ENCODE measurements at places on chromosomes 7 and 10.

DNA sequence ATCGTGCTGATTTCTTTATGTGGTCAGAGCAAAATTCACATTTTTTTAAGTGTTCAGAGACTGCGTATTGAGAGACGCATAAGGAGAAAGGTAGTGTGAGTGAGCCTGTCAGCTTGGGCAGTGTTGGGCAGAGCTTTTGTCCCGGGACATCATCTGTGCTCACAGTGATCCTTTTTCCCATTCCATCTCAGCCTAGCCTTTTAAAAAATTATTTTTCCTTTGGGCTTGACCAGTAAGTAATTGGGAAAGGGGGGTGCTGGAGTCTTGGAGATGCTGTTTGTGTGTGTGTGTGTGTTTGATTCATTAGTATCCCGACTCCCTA, 1.5 kb downstream of the NRF1 start:
- no peak for DNase-seq

DNA sequence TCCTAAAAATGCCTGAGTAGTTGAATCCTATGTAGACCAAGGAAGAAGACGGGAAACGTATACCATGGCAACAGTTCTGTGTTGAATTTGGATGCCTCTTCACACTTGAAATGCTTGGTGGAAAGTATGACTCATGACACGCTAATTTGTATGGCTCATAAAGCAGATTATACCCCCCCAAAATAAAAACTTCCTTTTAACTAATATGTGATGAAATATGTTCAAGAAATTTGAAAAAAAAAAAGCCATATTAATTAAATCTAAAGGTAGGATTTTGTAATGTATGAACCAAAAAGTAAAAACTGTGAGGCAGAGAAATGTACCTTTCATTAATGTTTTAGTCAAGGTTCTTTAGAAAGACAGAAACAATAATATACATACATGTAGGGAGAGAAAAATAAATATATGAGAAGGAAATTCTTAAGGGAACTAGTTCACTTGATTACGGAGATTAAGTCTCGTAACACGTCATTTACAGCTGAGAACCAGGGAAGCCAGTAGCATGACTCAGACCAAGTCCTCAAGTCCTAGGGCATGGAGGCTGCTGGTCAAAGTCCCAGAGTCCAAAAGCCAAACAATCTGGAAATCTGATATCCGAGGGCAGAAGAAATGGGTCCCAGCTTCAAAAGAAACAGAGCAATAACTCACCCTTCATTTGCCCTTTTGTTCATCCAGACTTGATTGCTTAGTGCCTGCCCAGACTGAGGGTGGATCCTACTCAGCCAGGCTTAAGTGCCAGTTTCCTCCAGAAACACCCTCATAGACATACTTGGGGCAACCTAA, 485.1 kb downstream of the SEMA3D start:
- peak; percentile 53 for DNase-seq

DNA sequence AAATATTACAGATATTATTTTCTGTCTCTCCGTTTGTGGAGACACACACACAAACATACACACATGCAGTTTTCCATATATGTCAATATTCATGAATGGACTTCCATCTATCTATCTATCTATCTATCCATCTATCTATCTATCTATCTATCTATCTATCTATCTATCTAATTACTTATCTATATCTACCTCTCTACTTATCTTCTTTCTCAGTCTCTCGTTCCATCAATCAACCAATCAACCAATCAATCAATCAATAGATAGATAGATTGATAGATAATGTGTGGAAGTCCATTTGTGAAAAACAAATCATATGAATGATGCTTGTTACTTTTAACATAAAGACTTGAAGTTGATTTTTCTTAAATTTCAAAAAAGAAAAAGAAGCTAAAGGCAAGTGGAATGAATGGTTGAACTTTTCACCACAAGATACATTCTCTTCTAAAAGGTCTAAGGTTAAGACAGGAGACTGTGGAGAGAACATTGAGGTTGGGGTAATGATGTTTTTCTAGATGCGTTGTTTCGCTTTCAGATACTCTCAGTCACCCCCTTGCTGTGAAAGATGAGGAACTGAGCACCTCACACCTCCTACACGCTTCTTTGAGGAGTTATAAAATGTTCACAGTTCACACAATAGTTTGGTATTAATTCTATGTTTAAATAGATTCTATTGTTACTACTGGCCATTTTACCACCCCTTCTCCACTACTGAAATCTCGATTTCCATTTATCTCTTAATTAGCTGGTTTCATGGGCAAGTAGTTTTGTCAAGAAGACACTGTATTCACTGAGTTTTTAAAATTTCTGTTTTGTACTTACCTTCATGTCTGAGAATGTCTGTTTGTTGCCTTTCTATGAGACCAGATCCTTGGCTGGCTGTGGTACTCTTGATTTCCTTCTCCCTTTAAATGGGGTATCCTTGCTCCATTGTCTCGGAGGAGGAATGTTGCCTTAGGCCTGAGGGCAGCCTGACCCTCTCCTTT, 114.1 kb downstream of the EMX2 start:
- no peak for DNase-seq

GRCh38 chr10:24237801-24238395, 29.0 kb downstream of the KIAA1217 start:
- no peak for DNase-seq

- no peak for DNase-seq
Observed at GRCh38 chr7:132430041-132430855, 146.0 kb downstream of the PLXNA4 start.

GRCh38 chr7:80601999-80602398, 36.4 kb upstream of the CD36 start:
- DNase-seq, result no peak

- no peak for DNase-seq
Observed at GRCh38 chr10:51092402-51092801, 18.1 kb downstream of the PRKG1 start.

GRCh38 chr7:39306016-39306570, 260.1 kb upstream of the YAE1 start:
- peak; percentile 67 for DNase-seq

GRCh38 chr10:112803961-112804401, 146.1 kb upstream of the TCF7L2 start:
- DNase-seq, result no peak

DNA sequence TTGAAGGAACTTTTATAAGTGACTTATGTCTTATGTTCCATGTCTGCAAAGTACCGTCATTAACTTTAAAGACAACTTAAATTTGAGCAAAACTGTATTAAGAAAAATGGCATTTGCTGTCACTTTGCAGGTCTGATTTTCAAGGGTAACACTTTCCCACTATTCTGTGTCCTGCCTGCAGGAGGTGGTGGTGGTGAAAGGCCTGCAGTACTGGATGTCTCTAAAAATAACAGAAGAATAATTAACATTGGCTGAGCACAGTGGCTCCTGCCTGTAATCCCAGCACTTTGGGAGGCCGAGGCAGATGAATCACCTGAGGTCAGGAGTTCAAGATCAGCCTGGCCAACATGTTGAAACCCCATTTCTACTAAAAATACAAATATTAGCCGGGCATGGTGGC, 13.2 kb upstream of the PTER start:
- DNase-seq, result no peak

- DNase-seq, result peak; percentile 57
Observed at GRCh38 chr7:106166651-106167342, 54.7 kb upstream of the SYPL1 start.

DNA sequence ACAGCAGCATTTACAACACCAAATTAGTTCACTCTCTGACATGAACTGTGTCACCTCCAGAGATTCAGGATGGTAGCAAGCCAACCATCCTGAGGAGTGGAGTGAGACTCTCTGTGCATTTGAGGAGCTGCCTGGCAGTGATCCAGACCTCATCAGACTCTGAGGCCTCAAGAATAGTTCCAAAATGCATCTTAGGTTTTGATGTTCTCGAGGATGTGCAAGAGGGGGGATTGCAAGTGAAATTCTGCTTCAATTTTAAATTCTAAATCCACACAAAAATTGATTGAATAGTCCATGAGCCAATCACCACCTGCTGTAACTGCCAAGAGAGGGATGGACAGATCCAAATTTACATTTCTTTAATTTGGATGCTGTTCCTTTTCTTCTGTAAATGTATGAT, 49.7 kb downstream of the SLK start:
- DNase-seq, result no peak

DNA sequence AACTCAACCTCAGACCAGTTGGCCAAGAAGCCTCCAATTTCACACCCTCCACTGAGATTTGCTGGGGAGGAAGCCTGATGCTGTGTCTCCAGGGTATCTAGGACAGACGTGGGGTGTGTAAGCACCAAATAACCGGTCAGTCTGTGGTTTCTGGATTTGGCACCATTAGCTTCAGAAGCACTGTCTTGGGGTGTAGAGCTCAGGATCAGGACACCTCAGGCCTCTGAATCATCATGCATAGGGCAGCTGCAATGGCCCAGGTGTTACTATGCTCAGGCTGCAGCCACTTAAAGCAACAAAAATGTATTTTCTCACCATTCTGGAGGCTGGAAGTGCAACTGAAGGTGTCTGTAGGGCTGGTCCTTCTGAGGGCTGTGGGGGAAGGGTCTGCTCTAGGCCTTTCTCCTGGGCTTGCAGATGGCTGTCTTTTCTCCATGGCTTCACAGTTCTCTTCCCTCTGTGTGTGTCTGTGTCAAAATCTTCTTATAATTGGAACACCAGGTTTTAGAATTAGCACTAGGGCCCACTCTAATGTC, 73.4 kb upstream of the SEPHS1 start:
- DNase-seq, result no peak

DNA sequence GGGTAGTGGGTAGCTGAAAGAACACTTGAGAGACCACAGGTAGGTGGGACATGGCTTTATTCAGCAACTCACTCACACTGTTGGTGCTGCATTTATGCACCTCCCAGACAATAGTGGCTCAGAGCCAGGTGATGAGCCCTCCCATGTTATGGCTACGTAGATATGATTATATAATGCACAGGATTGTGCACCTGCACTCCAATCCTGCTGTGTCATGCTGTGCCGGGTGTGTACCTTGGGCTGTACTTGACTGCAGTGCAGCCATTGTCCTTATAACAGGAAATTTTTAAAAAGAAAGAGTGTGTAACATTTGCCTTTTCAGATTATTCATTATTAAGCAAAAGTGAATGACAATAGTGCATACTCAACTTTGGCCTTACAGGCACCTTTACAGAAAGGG, 366.1 kb upstream of the BMPER start:
- DNase-seq, result no peak

DNA sequence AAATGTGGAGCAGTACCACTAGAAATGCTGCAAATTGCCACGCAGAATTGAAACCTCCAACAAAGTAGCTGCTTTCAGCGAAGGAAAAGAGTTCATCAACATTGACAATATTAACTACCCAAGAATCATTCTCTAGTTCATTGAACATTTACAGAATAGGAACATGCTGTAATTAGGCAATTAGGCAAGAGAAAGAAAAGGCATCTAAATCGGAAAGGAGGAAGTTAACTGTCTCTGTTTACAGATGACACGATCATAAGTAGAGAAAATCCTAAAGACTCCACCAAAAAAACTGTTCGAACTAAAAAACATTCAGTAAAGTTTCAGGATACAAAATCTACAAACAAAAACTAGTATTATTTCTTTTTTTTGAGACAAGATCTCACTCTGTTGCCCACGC, 8.9 kb upstream of the PKD1L1 start:
- DNase-seq, result no peak

GRCh38 chr10:113138937-113139585, 189.0 kb downstream of the TCF7L2 start:
- no peak for DNase-seq

- no peak for DNase-seq
Observed at GRCh38 chr10:15719049-15719898, 448 bp downstream of the ITGA8 start.

DNA sequence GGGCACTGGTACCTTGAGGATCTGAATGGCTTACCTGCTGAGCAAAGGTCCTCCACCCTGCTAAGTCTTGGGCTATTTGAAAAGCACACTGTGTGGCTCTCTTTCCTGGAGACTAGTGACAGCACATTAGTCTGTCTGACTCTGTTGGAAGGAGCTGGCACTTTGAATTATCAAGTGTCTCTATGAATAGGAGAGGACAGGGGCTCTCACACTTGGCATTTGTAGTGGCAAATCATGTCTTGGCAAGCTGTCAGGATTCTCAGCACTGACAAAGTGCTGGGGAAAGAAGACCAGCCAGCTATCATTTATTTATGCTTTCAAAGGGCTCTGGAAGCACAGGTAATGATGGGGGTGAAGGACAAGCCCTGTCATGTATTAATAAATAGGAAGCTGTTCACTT, 62.8 kb downstream of the MTPN start:
- no peak for DNase-seq

DNA sequence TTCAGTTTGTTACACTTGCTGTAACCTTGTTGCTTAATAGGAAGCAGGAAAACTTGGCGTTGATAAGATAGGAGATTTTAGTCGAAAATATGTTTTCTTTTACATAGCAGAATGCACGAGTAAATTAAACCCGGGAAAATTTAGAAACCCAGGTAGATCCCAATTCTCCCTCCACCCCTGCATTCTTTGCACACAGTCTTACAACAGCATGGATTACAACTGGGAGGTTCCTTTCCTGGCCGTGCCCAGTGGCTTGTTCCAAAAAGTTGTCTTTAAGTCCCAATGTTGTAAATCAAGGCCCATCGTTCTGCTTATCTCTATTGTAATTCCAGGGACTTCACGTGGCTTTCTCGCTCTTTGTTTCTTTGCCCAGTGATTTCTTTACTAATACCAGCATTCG, 1.1 kb upstream of the DPY19L1 start:
- no peak for DNase-seq

- no peak for DNase-seq
Observed at GRCh38 chr7:12620371-12620770, 49.9 kb downstream of the SCIN start.
